ENCODE measurements at places on chromosomes 4 and X.

DNA sequence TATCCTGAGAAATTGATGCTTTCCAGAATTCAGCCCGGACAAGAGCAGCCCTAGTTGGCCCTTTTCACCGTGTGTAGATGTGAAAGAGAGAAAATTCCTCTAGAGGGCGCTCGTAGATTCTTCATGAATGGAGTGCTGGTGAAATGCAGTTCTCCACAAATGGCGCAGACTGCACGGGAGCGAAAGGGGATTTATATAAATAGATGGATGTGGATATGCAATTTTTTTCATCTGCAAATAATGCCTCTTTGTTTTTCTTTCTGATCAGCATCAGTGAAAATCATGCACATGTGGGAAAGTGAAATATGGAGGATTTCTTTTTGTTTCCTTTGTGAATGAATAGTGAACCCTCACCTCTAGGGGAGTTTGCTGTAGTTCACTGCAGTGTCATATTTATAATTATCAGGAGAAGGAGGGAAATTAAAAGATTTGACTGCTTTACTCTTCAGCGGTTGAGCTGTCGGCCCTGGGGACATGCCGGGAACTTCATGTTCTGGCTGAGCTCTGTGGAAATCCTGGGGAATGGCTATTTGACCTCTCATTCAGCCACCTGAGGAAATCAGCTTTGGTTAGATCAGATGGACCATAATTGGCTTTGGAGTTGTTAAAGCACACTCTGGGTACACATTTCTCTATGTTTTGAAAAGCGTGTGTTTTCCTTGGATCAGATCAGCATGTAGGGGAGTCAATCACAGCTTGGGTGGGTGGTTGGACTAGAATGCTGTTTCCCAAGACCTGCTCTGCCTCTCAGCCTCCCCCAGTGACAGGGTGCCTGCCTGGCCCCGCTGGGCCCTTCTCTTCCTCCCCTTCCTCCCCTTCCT, 115.0 kb upstream of the SHISA3 start:
- peak; percentile 33 for DNase-seq

DNA sequence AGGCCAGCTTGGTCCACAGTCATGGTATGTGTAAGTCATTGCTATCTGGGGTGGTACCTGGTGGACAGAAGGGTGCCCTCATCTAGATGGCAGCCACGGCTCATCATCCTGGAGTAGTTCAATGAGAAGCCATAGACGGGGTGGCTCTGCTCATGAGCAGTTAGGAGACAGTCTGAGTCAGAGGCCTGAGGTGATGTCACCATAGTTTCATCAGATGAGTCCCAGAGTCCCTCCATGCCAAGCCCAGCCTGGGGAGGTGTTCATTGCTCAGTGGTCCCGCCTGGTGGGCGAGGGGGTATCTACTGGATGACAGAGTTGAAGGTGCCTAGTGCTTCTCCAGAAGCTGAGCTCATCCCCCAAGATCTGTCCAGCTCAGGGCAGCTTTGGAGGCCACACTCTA, 49.8 kb downstream of the DLG3 start:
- DNase-seq, result no peak

GRCh38 chr4:136643416-136643815, 888.9 kb downstream of the PCDH18 start:
- no peak for DNase-seq

DNA sequence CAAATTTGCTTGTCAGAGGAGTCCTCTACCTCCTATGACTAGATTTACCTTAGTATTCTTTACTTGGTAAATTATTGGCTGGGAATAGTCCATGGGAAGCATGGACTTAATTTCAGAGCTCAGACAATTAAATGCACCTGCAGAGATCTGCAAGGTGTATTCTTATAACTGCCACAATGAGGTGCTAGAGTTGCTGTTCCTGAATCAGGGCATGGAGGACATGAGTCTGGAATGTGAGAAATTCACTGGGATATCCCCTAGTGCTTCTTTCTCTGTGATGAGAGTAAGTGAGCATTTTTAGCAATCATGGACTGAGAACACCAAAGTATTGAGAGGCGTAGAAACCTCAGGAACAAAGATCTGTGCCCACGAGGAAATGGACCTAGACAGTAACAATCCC, 32.9 kb upstream of the GRID2 start:
- no peak for DNase-seq

DNA sequence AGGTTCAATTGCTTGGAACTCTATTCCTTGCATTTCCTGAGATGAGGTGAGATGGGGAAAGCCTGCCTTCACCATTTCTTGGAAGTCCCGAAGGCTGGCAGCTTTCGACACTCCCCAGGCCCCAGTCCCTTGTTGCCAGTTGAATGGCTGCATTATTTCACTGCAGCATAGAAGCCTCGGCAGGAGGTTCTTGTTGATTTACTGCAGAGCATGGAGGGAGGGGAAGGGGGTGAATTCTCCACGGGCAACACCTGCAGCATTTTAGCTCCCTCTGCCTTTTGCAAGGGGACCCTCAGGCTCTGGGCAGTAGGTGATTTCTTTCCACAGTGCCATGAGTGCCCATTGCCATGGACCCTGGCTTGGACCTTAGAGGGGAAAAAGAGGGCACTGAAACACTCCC, 10.7 kb upstream of the BCLAF3 start:
- no peak for DNase-seq

DNA sequence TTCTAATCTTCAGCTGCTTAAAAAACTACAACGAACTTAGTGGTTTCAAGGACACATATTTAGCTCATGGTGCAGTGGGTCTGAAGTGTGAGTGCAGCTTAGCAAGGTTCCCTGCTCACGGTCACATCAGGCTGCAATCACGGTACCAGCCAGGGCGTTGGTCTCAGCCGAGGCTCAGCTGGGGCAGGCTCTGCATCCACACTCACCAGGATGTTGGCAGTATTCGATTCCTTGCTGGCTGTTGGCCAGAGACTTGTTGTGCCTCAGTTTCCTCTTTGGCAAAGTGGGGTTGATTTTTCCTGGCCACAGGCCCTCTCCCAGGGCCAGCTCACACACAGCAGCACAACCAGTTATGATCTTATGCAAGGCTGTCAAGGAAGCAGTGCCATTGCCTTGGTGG, 61.8 kb downstream of the TRMT44 start:
- no peak for DNase-seq

DNA sequence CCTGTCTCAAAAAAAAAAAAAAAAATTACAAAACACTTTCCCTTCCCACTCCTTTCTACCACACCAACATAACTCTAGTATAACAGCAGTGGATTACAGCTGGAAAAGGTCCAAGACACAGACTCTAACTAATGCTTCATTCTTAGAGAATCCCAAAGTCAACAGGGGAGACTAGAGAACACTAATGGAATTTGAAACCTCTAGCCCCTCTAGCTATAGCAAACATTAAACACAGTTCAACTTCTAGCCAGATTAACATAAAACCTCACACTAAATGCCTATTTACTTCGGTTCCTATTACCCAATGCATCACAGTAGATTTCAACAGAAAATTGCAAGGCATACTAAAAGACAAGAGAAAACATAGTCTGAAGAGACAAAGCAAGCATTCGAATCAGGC, 10.5 kb upstream of the DHX15 start:
- no peak for DNase-seq

DNA sequence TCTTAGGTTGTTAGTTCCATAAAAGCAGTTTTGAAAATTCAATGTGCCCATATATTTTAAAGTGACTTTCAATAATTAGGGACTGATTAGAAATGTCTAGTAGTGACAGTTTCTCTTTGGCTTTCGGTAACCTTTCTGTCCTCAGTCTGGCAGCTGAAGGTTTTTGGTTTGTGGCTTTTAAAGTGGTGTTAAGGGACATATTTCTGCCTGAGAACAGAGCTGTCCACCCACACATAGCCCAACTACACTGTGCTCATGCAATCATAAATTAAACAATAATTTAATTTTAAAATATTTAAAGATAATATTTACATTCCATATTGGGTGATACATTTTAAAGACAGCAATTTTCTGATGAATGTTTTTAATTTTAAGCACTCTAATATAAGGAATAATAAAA, 335.0 kb upstream of the TENM3 start:
- no peak for DNase-seq

DNA sequence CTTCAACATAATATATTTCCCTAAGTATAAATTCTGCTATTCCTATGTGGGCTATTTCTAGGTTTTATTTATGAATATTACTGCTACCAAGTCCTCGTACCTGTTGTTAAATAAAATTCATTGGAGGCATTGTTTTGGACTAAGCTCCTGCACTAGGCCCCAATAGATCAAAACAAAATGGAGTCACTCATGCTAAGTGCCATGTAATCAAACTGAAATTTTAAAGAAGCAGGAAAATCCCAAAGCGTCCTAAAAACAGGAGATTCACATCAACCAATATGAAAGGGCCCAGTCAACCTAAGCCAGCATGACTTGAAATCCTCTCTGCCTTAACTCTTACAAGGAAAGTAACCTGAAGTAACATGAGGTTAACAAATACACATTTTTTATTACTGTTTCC, 743.2 kb downstream of the TRAM1L1 start:
- DNase-seq, result no peak

- DNase-seq, result no peak
These were observed 139.1 kb downstream of the KLHL13 start for GRCh38 chrX:117977526-117977925.

DNA sequence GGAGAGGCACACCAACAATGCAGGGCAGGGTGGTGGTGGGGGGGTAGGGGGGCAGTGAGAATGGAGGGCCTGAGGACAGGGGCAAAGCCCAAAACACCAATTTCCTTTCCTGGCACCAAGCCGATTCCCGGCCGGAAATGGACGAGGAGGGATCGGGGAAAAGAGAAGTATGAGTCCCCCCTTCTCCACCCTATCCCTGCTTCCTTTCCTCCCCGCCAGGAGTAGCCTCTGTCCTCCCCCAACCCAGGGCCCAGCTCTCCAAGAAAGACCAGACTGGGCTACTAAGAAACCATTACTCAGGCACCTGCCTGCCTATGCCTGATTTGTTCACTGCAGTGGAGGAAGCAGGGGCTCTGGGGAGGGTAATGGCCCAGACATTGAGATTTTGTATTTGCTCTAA, 402 bp downstream of the CCDC120 start:
- DNase-seq, result no peak

Measured in GM12878 (cell line).